Fibroblast of lung (primary cell): ENCODE measurements at places on chromosomes 16 and 17. TPM values are rescaled to one million over a fixed set of nuclear protein-coding genes. Genes with fewer than 3 reads are reported as not detected.
A peak's percentile ranks its signal among the peaks of the same experiment; 100 is the strongest.

- no peaks in the 10 kb centered on the region for H3K27me3 ChIP-seq
- DNase-seq: no peak
- H3K4me1 ChIP-seq: no peaks in the 10 kb centered on the region
Observed at GRCh38 chr17:73140566-73140965, 24.2 kb upstream of the SSTR2 start.

DNA sequence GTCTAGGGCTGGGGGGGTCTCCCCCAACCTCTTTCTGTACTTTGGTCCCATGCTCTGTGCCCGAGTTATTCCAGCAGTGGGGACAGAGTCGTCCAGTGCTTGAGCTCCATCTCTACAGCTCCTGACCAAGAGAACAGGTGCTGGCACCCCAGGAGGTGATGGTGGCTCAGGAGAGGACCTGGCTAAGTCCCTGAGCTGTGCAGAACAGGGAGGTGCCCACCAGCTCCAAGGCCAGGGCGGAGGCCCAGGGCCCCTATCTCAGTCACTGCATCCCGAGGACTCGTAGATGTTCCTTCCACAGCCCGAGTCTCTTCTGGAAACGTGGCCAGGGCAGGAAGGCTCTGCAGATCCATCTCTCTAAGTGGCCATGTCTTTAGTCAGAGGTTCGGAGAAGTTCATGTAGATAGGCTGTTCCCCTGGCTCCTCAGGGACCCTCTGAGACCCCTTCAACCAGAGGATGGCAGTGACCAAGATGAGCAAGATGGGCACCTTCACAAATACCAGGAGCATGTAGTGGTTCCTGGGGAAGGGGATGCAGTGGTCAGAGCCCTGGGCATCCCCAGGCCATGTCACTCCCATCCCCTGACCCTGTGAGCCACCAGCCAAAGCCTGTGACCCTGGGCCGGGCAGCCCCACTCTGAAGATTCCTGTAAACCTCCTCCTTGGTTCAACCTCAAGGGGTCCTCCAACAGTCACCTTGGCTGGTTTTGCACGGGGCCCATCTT is 8.7 kb downstream of the CD300LB start:
- no peaks in the 10 kb centered on the region for H3K36me3 ChIP-seq
- no peak for DNase-seq
- no peaks in the 10 kb centered on the region for H3K27me3 ChIP-seq
- H3K27ac ChIP-seq: no peak overlapping the region
- H3K4me1 ChIP-seq: no peaks in the 10 kb centered on the region

DNA sequence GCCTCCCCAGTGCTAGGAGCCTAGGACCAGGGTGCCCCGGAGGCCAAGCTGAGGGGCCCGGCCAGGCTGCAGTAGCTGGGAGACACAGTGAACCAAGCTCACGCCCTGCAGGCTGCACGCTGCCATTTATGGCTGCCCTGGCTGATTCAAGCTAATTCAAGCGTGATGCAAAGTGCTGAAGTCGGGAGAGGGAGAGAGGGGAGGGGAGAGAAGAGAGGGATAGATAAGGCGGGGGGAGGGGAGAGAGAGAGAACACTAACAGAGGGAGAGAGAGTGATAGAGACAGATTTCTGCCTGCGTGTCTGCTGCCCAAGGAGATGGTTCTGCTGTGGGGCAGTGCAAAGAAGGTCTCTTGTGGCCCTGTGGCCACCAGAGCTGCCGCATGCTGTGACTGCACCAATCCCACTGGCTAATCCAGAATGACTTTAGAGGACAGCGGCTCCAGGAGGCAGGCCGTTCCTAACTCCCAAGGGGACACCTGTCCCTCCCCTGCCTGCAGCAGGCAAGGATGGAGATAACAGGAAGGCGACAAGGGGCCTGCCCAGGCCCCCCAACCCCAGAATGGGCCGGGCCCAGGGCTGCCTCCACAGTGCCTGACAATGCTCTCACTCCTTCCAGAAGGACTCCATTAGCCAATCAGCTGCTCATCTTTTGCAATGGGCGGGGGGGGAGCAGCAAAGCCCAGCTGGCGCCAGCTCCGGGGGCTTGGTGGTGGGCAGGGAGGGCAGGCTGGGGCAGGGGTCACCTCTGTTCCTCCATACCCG is 12.9 kb downstream of the MXRA7 start:
- H3K36me3 ChIP-seq: no peaks in the 10 kb centered on the region
- H3K27ac ChIP-seq: no peak overlapping the region
- no peak overlapping the region for H3K4me3 ChIP-seq
- no peaks in the 10 kb centered on the region for H3K27me3 ChIP-seq
- peaks cover 29% of the 10 kb centered on the region for H3K4me1 ChIP-seq

- no peaks in the 10 kb centered on the region for H3K4me1 ChIP-seq
- no peaks in the 10 kb centered on the region for H3K36me3 ChIP-seq
- H3K4me3 ChIP-seq: no peak overlapping the region
- peaks cover 20% of the 10 kb centered on the region for H3K27me3 ChIP-seq
Observed at GRCh38 chr17:4634976-4635375, 6.5 kb downstream of the ALOX15 start.

- peak overlapping the region; percentile 47 for H3K4me3 ChIP-seq
- H3K4me1 ChIP-seq: peaks cover 7% of the 10 kb centered on the region
- H3K27ac ChIP-seq: no peak overlapping the region
Observed at GRCh38 chr17:5439446-5439764, 450 bp upstream of the C1QBP start.

- no peak overlapping the region for H3K27ac ChIP-seq
- DNase-seq: no peak
- H3K4me3 ChIP-seq: no peak overlapping the region
- H3K36me3 ChIP-seq: no peaks in the 10 kb centered on the region
- no peaks in the 10 kb centered on the region for H3K4me1 ChIP-seq
- no peaks in the 10 kb centered on the region for H3K27me3 ChIP-seq
Observed at GRCh38 chr16:82999711-83000110, 372.9 kb downstream of the CDH13 start.

- H3K36me3 ChIP-seq: no peaks in the 10 kb centered on the region
- peak; percentile 83 for DNase-seq
- H3K27me3 ChIP-seq: no peaks in the 10 kb centered on the region
Observed at GRCh38 chr16:24685539-24686432, 43.7 kb upstream of the TNRC6A start.

GRCh38 chr17:9051561-9051960 is 30.3 kb downstream of the NTN1 start:
- no peak for DNase-seq
- H3K27ac ChIP-seq: no peak overlapping the region
- no peaks in the 10 kb centered on the region for H3K4me1 ChIP-seq
- H3K36me3 ChIP-seq: no peaks in the 10 kb centered on the region
- H3K27me3 ChIP-seq: no peaks in the 10 kb centered on the region
- H3K4me3 ChIP-seq: no peak overlapping the region

- H3K27me3 ChIP-seq: peaks cover 19% of the 10 kb centered on the region
- H3K27ac ChIP-seq: no peak within 1 kb of the TSS
- no peaks in the 10 kb centered on the region for H3K36me3 ChIP-seq
Observed at GRCh38 chr16:56564793-56565477, at the start of gene MT4. TSS of gene MT4 (plus strand) at chr16:56565073. CDS start at chr16:56565129, 56 bp downstream.

DNA sequence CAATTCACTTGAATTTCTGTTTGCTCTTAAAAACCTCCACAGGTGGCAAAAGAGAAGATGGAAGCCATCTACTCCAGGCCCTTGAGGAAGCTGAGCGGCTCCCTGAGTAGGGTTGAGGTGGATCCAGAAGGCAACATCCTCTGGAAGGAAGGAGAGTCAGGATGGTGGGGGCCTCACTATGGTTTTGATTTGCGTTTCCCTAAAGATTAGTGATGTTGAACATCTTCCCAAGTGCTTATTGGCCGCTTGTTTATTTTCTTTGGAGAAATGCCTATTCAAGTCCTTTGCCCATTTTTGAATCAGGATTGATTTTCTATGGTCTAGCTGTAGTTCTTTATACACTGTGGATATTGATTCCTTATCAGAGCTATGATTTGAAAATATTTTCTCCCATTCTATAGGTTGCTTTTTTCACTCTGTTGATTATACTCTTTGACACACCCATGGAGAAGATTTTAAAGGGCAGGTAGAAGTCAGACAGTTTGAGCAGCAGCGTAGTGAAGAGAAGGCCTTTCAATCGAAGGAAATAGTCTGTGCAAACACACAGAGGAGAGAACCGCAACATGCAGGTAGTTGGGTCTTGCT is 58.6 kb downstream of the WSB1 start:
- H3K4me1 ChIP-seq: peaks cover 9% of the 10 kb centered on the region
- peak; percentile 54 for DNase-seq
- H3K4me3 ChIP-seq: peak overlapping the region; percentile 63
- H3K36me3 ChIP-seq: no peaks in the 10 kb centered on the region

DNA sequence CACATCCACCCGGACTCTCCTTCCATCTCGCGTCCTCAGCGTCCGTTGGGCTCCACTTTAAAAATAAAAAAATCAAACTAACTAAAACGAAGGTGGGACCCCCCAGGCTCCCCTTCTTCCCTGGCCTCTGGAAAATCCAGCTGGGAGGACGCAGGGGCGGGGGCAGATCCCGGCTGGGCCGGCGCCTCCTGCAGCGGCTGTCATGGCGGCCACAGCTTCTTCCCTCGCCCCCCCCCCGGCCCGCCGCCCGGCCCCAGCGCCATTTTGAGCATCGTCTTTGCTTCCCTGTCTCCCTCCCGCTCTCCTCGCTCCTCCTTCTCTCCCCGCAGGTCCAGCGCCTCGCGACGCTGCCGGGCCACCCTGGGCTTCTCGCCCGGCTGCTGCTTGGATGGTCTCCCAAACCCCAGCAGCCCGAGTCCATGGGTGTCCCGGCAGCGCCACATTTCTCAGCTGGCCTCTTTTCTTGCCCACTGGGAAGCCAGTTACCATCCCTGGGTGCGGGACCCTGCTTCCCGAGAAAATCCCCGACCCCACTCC is 3.3 kb downstream of the HOXB2 start:
- DNase-seq: no peak
- no peaks in the 10 kb centered on the region for H3K27me3 ChIP-seq
- peak overlapping the region; percentile 97 for H3K27ac ChIP-seq
- H3K36me3 ChIP-seq: peaks cover 8% of the 10 kb centered on the region

DNA sequence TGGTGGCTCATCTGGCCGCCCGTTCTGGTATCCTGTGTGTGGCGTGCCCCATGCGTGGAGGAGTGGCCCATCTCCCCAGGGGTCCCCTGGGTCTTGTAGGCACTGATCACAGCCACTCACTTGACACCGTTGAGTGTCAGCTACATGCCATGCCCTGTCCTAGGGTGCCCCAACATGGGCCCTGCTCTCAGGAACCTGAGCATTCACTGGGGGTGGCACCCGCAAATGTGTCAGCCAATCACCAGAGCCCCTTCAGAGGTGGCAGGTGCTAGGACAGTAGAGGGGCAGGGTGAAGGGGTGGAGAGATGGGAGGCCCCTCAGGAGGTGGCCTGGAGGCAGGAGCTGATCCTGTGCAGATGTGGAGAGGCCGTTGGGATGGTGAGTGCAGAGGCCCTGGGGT is 27.8 kb downstream of the CMIP start:
- no peak overlapping the region for H3K4me3 ChIP-seq
- no peak for DNase-seq
- no peak overlapping the region for H3K27ac ChIP-seq
- peaks cover 5% of the 10 kb centered on the region for H3K4me1 ChIP-seq
- no peaks in the 10 kb centered on the region for H3K36me3 ChIP-seq

- H3K4me3 ChIP-seq: no peak overlapping the region
- no peaks in the 10 kb centered on the region for H3K4me1 ChIP-seq
- H3K36me3 ChIP-seq: no peaks in the 10 kb centered on the region
- H3K27ac ChIP-seq: no peak overlapping the region
Observed at GRCh38 chr16:57566436-57566835, 24.0 kb downstream of the ADGRG5 start.

DNA sequence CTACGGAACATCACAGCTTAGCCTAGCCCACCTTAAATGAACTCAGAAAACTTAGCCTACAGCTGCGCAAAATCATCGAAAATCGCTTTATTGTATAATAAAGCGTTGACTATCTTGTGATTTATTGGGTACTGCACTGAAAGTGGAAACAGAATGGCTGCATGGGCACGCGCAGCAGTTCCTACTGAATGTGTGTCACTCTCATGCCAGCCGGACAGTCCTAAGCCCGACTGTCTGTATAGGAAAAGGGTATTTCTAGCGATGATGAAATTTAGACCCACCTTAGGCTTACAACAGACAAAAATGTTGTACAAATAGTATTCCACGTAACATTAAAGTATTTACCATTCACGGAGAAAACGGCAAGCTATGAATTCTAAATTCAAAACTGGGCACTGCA is 9.3 kb downstream of the FBXO31 start:
- peaks cover 9% of the 10 kb centered on the region for H3K4me1 ChIP-seq
- no peak overlapping the region for H3K4me3 ChIP-seq
- DNase-seq: no peak
- H3K36me3 ChIP-seq: no peaks in the 10 kb centered on the region

GRCh38 chr16:7209598-7209997 is 123.0 kb upstream of the RBFOX1 start:
- no peaks in the 10 kb centered on the region for H3K36me3 ChIP-seq
- no peak overlapping the region for H3K27ac ChIP-seq
- no peak overlapping the region for H3K4me3 ChIP-seq

Gene CCL7
- total RNA-seq: 0.33 and 0.51 TPM in 2 replicates

Gene IL34
- 5.1 and 5.4 TPM in 2 replicates for total RNA-seq

Gene KRT28
- not detected in 2 replicates for total RNA-seq

Gene ADAMTS18
- total RNA-seq: not detected in 2 replicates

Gene IL21R
- 1.8 and 7.4 TPM in 2 replicates for total RNA-seq
